Activated CD8-positive, alpha-beta memory T cell treated with anti-CD3 and anti-CD28 coated beads for 24 hours (primary cell): ENCODE measurements at places on chromosomes 2 and 18.

GRCh38 chr18:79374408-79375171 lies 21.1 kb upstream of the NFATC1 start:
- DNase-seq: no peak

DNA sequence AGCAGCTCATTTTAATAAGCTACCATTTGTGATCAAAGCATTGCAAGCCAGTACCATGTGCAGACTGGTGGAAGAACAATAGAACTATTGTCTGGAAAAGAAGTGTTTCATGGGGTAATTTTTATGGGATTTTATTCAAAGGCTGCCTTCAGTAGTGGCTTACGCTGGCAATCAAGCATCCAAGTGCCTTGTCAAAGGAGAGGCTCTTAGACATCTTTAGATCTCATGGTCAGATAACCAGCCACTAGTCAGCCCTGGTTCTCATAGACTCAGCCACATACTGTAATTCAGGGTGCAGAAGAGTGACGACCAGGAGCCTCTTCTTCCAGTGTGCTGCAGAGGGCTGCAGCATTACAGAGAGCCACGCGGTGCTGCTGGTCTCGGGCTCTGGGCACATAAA lies 98.5 kb upstream of the NOSTRIN start:
- DNase-seq: no peak

- no peak for DNase-seq
Observed at GRCh38 chr18:55864281-55864680, 276.3 kb upstream of the TCF4 start.

DNA sequence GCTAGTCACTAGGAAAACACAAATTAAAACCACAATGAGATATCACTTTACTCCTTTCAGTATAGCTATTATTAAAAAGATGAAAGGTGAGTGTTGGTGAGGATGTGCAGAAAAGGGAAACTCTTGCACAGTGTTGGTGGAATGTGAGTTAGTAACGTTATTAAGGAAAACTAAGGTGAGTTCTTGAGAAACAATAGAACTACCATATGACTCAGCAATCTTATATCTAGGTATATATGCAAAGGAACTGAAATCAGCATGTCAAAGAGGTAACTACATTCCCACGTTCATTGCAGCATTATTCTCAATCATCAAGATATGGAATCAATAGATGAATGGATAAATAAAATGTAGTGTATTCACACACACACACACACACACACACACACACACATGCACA lies 117.3 kb upstream of the HNMT start:
- DNase-seq: no peak

DNA sequence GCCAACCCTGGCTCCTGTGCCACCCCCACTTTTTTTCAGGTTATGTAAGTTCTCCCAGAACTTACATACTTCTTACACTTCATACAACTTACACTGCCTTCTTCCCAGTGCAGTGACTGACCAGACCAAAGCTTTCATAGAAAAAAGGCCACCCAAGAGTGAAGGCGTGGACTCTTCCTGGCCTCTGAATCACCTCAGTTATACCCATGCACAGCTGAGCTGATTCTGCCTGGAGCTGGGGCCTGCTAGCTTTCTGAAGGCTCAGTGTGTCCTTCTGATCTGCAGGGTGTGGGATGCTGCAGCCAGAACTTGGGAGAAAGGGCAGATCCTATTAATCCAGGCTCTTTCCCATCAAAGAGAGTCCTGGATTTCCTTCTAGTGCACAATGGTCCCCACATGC lies 216.1 kb downstream of the TTC32 start:
- DNase-seq: no peak

DNA sequence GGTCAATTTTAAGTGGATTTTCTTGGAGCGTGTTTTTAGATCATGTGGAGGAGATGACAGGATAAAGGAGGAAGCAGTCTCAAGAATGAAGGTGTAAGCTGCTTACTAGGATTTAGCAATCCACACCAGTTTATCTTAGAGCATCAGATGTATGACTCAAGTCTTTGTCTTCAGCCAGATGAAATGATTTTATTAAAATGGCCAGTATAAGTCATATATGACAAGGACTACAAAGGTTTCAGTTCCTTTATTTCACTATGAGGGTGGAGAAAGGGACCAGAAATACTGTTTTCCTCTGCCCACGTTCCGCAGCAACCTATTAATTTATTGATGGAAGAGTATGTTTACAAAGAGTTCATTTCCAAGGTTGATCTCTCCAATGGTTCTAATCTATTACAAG lies 970.5 kb upstream of the SLC39A10 start:
- no peak for DNase-seq

DNA sequence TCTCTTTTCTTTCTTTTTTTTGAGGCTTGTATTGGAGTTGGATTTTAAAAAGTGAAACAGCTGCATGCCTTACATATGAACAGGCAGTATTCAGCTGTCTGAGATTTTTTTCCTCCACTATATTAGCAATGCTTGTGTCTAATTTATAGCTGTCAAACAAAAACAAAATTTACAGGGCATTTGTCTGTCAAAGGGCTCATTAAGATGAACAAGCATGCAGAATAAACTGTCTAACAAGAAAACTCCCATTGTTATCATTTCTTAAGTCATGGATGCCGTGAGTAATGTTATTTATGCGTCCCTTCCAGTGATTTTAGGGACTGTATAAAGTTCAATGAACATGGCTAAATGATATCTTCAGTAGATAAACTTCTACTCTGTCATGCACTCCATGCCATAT lies 674.7 kb downstream of the PLCL1 start:
- no peak for DNase-seq

DNA sequence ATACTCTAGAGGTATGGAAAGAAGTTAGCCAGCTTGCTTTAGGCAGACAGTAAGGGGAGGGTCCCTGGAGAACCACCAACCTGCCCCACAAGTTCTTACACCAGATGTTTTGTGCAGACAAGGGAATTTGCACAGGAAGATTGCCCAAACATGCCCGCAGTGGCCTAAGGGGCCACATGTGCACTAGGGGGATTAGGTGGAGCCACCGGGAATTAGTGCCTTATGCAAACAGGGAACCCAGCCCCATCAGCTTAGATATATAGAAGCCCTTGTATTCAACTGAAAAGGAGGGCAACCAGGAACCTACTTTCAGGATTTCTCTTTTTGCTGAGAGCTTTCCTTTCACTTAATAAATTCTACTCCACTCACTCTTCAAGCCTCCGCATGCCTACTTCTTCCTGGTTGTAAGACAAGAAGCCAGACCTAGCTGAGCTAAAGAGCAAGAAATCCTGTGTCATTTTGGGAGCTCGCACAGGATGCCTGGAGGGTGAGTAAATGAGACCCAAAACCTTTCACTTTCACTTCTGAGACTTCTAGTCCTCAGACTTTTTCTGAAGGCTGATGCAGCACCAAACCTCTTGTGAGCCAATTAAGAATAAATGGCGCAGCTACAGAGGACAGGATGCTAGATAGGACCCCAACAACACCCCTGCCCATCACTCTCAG lies 146.3 kb downstream of the GCA start:
- DNase-seq: no peak

GRCh38 chr2:64111426-64111825 lies 32.8 kb downstream of the PELI1 start:
- no peak for DNase-seq

DNA sequence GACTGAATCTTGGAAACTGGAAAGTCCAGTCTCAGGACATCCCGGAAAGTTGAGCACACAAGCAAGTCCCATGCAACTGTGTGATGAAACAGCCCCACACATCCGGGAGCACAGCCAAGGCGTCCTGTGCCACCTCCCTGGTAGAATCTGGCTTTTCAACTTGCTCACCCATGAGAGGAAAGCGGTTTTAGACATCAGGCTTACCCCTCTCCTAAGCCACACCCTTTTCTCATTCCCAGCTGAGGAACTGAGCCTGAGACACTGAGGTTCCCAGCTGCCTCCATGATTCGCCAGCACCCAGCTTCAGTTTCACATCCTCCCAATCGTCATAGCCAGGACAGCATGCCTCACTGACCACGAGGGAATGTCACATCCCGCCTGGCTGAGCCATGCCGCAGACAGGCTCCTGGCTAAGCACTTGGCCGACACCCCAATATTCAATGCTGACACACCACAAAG lies 60.3 kb downstream of the STEAP3 start:
- no peak for DNase-seq

DNA sequence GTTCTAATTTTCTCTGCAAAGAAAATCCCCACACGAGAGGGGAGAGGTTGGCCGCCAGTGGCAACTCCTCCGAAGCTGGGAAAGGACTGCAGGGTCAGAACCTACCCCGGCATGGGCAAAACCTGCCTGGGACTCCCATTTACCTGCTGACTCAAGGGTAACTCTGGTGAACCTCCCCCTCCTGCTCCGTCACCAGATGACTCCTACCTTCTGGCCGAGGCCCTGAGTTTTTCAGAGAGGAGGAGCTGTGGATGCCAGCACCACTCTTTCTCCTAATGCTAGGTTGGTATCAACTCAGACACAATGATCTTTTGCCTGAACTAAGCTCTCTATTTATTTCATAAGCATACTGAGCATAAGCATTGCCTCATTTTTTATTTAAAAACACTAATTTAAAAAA lies 96.6 kb downstream of the ALPK2 start:
- no peak for DNase-seq

- DNase-seq: no peak
Observed at GRCh38 chr2:240584486-240585031, 2.0 kb upstream of the CAPN10 start.

GRCh38 chr18:31946305-31947046 lies 3.5 kb upstream of the TRAPPC8 start:
- no peak for DNase-seq

DNA sequence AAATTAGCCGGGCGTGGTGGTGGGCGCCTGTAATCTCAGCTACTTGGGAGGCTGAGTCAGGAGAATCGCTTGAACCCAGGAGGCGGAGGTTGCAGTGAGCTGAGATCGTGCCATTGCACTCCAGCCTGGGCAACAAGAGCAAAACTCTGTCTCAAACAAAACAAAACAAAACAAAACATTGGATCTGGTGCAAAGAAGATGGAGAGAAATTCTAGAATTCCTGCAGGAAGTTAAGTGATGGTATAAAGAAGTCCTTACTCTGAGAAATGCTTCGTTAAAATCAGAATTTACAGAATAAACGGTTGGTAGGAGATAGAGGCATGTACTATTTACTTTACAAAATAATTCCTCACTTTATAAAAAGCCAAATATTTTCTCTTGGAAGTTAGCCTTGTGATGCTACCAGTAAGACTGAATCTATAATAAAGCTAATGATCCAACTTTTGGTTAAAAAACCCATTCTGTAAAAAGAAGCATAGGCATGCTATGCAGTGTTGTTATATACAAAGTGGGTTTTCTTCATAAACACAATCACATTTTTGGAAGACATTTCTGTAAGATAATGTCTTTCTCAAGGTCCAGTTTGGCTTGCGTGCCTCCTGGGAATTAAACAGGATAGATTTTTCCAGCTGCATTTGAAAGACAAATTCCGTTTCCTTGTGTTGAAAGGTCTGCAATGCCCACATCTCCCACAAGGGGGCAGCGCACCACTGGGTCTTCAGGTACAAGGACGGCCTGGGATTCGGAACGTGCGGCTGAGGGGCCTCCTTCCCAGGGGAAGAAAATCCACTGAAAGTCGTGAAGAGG lies 35.6 kb upstream of the PNO1 start:
- DNase-seq: peak; percentile 92

DNA sequence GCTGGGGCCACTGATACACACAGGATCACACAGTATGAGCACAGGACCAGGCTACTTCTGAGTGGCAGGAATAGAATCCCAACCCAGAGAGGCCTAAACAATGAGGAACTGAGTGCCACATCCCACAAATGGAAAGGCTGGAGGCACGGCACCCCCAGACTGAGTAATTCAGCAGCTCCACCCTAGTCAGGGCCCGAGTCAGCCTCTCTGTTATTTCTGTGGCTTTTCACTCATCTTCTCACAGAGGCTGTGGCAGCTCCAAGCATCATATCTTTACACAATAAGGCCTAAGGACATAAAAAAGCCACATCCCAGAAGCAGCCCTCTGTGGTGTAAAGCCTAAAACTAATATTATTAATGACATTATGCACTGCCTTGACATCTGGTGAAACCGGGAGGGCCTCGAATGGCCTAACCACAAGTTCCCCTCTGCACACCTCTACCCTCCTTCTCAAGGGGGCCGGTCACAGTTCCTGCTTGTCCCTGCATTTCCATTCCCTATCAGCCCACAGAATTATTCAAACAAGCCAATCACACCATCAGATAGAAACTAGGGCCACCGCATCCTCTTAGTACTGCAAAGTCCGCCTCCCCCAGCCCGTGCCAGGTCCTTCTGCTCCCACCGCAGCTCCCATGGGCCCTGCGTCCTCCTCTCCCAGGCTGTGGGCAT lies 12.5 kb upstream of the MAL start:
- DNase-seq: no peak

- no peak for DNase-seq
Observed at GRCh38 chr2:67871686-67872412, 191.0 kb downstream of the C1D start.

GRCh38 chr2:187994464-187995331 lies 297.0 kb upstream of the GULP1 start:
- DNase-seq: no peak

- peak; percentile 30 for DNase-seq
Observed at GRCh38 chr18:48441405-48441881, 32.3 kb upstream of the ZBTB7C start.

DNA sequence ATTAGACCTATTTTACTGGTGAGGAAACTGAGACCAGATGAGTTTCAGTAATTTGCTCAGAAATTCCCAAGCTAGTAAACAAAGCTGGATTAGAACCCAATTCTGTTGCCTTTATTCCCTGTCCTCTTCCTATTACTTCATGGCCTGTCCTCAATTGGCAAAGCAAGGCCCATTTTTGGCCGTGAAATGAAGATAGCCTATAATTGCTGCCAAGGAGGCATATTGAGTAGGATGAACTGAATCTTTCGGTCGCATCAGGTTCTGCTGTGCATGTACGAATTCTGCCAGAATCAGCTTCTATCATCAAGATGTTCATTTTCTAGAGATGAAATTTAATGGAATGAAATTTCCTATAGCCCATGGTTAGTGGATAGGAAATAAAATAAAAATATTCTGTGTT lies 1485.2 kb upstream of the PIK3C3 start:
- no peak for DNase-seq

- DNase-seq: no peak
Observed at GRCh38 chr2:158776231-158776630, 18.9 kb upstream of the DAPL1 start.

GRCh38 chr2:27765621-27766286 lies 5.8 kb upstream of the MRPL33 start:
- peak; percentile 82 for DNase-seq

DNA sequence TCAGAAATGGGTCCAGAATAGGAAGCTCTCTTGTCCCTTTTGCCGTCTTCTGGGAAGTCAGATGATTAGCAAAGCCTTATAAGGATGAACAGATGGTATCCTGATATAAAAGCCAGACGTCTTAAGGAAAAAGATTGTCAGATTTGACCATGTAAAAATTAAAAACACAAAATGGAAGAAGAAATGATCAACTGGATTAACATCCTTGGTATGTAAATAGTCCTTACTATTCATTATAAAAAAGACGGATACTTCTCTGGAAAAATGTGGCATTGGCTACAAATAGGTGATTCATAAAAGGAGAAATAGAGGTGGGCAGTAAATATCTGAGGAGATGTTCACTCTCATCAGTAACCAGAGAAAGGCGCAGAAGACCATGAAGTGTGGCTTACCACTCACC lies 33.7 kb upstream of the SCLY start:
- no peak for DNase-seq
